Endothelial cell of umbilical vein (primary cell): ENCODE measurements at places on chromosomes 11 and 22.
A peak's percentile ranks its signal among the peaks of the same experiment; 100 is the strongest.

DNA sequence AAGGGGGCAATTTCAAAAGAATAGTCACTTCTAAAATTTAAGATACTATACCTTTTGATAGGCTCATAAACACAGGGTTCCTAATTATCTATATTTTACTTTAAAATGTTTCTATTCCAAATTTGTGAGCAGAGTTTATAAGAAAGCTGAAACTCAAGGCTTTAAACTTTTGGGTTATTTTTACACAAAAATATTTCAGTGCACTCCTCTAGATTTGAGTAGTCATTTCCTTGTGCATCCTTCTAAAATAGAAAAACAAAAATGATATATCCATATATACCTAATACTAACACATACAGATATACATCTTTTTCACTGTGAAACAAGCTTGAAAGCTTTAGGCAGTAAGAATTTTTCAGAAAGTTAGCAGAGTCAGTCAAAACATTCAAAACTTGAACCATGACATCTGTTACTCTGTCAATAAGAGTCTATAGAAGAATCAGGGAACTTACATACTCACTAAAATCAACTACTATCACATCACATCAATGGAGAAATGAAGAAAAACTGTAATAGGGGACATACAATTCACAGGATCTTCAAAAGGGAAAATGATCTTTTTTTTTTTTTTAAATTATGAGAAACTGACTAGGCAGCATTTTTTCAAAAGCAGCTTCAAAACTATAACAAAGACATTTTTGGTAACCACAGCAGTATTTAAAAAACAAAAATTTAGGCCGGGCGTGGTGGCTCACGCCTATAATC is 5.1 kb downstream of the PHF21A start:
- DNase-seq, result no peak

GRCh38 chr11:19962801-19963175 is 197.5 kb downstream of the DBX1 start:
- no peak for DNase-seq

GRCh38 chr22:33260498-33260897 is 202.3 kb upstream of the SYN3 start:
- no peak for DNase-seq

DNA sequence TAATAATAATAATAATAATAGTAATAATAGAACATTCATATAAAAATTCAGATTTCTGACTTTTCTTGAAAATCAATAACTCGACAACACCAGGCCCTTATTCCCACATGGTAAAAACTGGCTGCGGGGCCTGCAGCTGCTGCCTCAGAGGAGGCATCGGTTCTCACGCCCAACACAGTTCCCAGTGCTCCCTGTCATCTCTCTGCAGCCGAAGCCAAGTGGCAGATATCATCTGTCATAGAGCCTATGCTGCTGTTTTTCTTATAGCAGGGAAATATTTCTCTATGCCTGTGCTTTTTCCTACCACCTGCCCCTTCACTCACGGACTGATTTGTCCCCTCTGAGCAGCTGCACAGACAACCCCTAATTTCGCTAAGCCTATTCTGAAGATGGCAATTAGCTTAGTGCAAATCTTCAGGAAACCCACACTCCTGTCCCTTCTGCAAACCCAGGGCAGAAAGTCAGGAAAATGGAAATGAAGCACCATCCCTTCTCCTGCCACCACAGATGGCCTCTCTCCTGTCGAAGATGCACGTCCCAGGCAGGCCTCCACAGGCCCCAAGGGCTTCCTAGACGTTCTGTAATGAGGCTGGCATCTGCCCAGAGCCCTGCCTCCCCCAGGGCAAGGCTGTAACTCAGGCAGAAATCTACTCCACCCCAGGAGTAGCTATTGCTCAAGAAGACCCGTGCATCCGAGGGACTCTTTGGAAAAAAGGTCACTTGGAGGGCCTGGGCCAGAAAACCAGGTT is 66.7 kb downstream of the SYN3 start:
- DNase-seq, result no peak

GRCh38 chr11:14499178-14499559 is 442 bp downstream of the COPB1 start:
- DNase-seq, result peak; percentile 32

DNA sequence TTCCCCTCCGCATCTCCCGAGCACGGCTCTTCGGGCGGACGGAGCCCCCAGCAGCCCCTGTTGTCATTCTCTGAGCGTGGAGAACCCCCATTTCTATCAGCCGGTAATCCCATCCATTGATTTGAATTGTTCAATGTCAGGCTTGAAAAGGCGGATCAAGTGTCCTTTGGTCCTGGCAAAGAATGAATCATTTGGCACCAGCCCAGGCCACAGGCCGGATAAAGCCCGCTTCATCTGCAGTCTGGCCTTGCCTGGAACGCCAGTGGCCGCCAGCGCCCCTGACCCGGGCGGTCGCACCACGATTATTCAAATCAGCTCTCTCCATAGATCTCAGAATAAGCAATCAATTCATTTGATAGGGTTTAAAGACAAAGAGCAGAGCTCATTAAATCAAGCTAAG is 188.9 kb downstream of the BRD1 start:
- peak; percentile 20 for DNase-seq

DNA sequence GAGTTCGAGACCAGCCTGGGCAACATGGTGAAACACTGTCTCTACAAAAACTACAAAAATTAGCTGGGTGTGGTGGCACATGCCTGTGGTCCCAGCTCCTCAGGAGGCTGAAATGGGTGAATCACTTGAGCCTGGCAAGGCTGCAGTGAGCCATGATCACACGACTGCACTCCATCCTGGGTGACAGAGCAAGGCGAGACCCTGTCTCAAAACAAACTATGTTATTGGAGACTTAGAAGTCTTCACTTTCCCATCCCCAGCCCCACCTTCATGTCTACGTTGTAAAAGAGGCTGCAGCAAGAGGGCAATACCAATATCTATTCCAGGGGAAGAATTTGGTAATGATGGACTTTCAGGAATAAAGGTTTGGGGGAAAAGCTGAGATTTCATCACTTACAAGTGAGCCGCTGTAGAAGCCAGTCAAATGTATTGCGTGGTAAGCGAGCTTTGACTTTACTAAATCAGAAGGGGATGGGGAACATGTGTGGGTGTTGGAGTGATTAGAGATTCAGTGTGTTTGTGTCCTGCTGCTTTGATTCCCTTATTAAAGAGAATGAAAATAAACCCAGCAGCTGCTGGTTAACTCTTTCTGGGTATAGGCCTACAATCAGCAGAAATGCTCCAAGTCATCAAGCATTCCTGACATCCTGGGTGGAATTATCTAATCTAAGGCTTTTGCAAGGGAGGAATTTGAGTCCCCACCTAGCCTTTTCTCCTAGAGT is 53.7 kb downstream of the UBASH3B start:
- DNase-seq, result no peak

DNA sequence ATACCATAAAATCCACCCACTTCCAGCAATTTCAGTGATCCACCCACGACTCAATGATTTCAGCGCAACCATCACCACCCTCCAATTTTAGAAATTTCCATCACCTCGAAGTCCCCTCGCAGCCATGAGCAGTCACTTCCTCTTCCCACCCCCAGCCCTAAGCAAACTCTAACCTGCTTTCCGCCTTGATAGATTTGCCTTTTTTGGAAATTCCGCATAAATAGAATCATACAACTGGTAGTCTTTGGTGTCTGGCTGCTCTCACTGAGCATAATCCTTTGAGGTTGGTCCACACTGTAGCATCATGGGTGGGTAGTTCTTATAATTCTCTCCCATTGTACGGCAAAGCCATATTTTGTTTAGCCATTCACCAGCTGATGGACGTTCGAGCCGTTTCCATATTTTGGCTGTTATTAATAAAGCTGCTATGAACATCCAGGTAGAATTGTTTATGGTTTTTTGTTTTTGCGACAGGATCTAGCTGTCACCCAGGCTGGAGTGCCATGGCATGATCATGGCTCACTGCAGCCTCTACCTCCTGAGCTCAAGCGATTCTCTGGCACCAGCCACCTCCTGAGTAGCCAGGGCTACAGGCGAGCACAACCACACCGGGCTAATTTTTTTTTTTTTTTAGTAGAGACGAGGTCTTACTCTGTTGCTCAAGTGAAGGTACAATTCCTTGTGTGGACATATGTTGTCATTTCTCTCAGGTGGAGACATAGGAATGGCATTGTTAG is 16.0 kb downstream of the PIM3 start:
- DNase-seq, result no peak

- DNase-seq, result peak; percentile 48
These were observed 12.9 kb downstream of the ARHGEF17 start for GRCh38 chr11:73320763-73321603.

DNA sequence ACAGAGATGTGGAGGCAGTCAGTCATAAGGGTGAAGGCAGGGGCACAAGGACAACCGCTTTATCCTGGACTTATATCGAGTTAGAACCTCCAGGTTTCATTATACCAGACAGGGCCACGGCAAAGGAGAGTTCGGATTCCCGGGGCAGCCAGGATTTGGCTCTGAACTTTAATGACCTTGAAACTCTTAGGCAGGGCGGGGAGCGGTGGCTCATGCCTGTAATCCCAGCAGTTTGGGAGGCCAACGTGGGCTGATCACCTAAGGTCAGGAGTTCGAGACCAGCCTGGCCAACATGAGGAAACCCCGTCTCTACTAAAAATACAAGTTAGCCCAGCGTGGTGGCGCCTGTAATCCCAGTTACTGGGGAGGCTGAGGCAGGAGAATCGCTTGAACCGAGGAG is 1.1 kb upstream of the MYRF start:
- DNase-seq, result no peak

GRCh38 chr11:6862961-6863360 is at the start of gene OR10A2:
TSS of gene OR10A2 (plus strand) at chr11:6863057. CDS start at chr11:6869755, 6,698 bp downstream.
- no peak for DNase-seq

- DNase-seq, result no peak
These were observed 12.5 kb downstream of the APBB1 start for GRCh38 chr11:6406370-6406769.

- no peak for DNase-seq
These were observed 18.2 kb downstream of the TTLL8 start for GRCh38 chr22:50039669-50040443.

- DNase-seq, result no peak
These were observed 279.3 kb upstream of the B3GAT1 start for GRCh38 chr11:134691295-134691873.

- DNase-seq, result no peak
These were observed 78.9 kb upstream of the FIBIN start for GRCh38 chr11:26914968-26915367.

DNA sequence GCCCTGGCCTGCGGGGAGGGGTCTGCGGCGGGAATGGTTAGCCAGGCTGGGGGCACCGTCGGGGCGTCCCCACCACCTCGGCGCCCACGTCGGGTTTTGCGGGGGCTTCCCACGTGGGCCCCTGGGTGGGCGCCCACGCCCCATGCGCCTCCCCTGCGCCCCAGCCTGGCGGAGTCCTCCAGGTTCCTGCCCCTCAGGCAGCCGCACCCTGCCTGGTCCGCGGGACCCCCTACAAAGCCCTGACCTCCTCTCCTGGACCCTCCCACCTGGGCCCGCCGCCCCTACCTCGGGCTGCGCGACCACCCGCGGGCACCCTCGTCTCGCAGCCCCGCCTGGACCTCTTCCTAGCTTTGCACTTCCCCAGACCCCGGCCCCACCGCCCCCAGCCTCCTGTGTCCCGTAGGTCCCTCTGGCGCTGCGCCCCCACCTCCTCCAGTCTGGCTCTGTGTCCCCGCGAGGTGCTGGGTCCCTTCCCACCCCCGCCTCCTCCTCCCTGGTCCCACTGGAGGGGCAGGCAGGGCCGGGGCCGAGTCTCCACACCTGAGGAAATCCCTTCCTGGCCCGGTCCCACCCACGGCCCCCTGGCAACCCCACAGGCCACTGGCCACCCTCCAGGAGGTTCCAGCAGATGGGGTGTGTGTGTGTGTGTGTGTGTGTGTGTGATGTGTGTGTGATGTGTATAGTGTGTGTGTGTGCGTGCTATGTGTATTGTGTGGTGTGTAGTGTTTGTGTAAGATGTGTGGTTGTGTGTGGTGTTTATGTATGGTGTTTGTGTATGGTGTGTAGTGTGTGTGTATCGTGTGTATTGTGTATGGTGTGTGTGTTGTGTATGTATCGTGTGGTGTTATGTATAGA is 11.8 kb downstream of the PIM3 start:
- no peak for DNase-seq

GRCh38 chr11:4072668-4073285 is 21.8 kb upstream of the RRM1 start:
- peak; percentile 79 for DNase-seq

GRCh38 chr11:12631651-12632050 is 42.6 kb upstream of the TEAD1 start:
- no peak for DNase-seq

DNA sequence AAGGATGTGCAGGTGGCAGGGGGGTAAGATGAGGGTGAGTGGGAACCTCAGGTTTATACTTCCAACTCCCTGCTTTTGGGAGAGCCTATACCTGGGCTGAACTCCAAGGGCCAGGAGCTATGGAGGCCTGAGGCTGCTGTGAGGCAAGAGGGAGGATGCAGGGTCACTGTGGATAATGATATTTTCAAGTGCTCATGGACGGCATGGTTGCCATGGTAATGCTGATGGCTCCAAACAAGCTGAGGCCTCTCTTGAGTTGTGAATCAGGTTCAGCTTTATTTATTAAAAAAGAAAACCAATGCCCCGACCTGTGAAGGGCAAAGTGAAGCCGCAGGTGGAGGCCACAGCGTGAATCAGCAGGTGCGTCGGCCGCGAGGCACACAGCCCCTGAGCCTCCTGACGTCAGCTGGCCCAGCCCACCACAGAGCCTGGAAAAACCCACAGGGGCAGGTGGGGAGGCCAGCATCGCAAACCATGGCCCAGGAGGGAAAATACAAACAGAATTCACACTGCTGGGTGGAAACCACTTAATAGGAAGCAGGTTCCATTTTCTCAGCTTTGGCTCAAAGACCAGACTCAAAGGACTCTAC is 17.4 kb upstream of the CREB3L1 start:
- no peak for DNase-seq

GRCh38 chr11:13137844-13138301 is 128.8 kb downstream of the RASSF10 start:
- no peak for DNase-seq
